ENCODE measurements at places on chromosomes 2 and 18.
A peak's percentile ranks its signal among the peaks of the same experiment; 100 is the strongest.

- no peak for DNase-seq
Observed at GRCh38 chr2:48459466-48459865, 70.5 kb upstream of the STON1 start.

- DNase-seq, result no peak
Observed at GRCh38 chr2:30653847-30654246, 153.4 kb downstream of the CAPN13 start.

GRCh38 chr18:72762515-72763122 is 105.2 kb downstream of the NETO1 start:
- no peak for DNase-seq

DNA sequence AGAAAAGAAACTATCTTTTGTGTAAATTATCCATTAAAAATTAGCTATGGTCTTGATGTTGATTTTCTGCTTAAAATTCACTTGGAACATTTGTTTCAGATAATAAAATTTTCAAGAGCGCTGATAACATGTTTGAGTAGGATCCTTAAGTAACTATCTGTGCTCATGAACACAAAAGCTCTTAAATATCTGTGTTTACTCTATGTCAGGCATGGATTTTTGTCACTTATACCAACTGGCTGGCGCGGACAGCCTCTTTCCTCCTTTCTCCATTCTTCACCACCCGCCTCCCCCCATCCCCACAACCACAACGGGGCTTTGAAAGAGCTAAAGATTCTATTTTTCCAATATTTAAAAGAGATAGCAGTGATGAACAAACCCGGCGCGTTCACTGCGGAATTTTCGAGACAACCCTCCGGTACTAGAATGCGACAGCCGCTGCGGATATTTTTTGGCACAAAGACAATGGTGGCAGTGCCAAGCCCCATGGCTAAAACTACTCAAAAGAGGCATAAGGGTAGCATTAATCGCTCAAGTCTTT is 181.5 kb downstream of the TCF4 start:
- peak; percentile 16 for DNase-seq

DNA sequence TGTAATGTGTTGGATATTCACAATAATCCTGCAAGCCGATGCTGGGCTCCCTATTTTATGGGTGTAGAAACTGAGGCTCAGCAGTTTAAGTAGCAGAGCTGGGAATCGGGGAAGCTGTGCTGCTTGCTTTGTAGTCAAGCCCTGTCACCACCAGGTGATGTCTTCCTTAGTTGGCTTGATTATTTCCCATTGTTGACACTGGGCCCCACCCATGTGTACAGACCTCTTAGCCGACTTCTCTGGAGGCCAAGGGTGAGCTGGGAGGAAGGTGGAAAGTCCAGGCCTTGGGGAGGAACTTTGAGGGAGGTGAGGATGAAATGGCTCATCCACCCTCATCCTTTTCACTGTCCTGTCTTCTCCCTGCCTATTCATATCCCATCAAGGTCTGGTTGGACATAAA is 60.0 kb downstream of the CAPN13 start:
- DNase-seq, result no peak

- no peak for DNase-seq
Observed at GRCh38 chr2:223956300-223956699, 963 bp upstream of the MRPL44 start.

DNA sequence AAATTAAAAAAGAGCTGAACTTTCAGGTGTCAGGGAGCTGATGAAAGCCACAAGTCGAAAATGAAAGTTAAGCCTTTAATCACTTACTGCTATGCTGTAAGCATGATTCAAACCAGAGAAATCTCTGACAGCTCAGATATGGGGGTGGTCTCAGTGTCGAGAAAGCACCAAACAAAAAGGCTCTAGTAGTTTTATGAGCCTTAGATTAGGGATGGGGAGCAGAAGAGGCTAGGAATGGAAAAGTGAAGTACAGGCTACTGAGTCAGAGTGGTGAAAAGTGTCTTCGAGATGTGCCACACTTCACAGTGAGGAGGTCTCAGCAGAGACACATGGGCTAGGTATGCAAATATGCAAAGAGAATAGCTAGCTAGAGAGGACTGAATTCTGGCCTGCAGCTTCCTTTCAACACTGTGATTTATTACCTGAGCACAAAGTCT is 482.2 kb downstream of the SPAG16 start:
- DNase-seq, result no peak

GRCh38 chr2:42804338-42804737 is 12.0 kb upstream of the HAAO start:
- DNase-seq, result no peak

DNA sequence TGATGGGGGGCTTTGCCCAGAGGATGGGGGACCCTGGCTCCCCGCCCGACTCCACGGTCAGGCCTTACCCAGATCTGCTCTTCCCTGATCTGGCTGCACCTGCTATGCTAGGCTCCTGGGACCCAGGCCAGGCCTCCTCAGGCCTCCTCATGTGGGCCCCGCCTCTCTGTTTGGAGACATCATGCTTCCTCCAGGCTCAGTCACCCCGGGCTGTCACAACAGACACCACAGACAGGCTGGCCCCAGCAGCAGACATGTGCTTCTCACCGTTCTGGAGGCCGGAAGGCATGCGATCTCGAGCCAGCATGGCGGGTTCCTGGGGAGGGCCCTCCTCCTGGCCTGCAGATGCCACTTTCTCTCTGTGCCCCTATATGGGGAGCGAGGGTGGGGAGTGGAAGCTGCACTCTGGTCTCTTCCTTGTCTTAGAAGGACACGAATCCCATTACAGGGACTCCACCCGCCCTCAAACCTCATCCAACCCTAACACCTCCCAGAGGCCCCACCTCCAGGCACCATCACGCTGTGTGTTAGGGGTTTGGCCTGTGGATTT is 10.8 kb upstream of the NEU4 start:
- DNase-seq, result peak; percentile 92

GRCh38 chr2:112251271-112251670 is 3.6 kb downstream of the ZC3H8 start:
- no peak for DNase-seq

DNA sequence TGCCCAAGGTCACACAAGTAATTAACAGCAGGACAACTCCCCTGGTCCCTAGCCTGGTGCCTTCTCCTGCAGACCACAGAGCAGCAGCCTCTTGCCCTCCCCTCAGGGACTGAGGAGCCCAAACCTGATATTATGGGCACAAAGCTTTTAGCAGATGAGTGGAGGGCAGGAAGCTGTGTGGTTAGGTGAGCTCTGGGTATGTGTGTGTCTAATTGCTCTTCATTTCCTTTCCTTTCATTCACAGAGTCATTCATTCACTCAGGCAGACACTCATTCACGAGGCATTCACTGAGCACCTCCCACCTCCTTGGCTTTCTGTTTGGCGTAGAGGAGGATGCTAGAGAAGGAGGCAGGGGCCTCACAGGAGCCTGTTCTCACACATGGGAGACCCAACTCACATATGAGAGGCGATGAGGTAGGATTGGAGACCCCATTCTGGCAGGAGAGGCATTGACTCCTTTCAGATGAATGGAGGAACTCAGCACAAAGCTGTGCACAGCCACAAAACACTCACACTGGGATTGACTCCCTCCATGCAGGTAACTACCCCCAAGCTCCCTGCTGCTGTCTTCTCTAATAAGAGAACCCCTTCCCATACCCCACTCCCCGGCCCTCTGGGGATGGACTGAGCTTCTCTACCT is 306.8 kb upstream of the SKOR2 start:
- DNase-seq, result peak; percentile 21

DNA sequence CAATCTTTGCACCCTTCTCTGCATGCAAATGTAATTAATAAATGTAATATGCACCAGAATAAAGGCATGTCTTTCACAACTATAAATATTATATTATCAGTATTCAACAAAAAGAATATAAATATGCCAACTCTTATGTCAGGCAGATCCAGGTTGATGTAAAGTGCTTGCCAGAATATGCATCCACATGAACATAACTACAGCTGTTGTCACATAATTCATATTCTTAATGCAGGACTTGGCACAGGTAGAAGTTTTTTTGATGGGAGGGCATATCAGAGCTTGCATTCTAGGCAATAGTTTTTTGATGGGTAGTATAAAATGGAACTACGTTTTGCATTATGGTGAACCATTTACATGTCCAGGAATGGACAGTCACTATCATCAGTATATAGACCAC is 544.3 kb downstream of the ZNF804A start:
- DNase-seq, result no peak
